ENCODE measurements at places on chromosomes 6 and 20.

GRCh38 chr6:16419636-16420336 is 181.4 kb downstream of the GMPR start:
- no peak for DNase-seq

- no peak for DNase-seq
These were observed 10.8 kb downstream of the ACTR5 start for GRCh38 chr20:38759106-38759505.

GRCh38 chr6:136113736-136114173 is 136.4 kb downstream of the MTFR2 start:
- peak; percentile 12 for DNase-seq

- no peak for DNase-seq
These were observed 36.7 kb upstream of the PCSK2 start for GRCh38 chr20:17189976-17190695.

- no peak for DNase-seq
These were observed at the start of gene DEFB132 for GRCh38 chr20:257419-257818. DEFB132 (plus strand) TSS chr20:257724; CDS start chr20:257779, 55 bp downstream.

DNA sequence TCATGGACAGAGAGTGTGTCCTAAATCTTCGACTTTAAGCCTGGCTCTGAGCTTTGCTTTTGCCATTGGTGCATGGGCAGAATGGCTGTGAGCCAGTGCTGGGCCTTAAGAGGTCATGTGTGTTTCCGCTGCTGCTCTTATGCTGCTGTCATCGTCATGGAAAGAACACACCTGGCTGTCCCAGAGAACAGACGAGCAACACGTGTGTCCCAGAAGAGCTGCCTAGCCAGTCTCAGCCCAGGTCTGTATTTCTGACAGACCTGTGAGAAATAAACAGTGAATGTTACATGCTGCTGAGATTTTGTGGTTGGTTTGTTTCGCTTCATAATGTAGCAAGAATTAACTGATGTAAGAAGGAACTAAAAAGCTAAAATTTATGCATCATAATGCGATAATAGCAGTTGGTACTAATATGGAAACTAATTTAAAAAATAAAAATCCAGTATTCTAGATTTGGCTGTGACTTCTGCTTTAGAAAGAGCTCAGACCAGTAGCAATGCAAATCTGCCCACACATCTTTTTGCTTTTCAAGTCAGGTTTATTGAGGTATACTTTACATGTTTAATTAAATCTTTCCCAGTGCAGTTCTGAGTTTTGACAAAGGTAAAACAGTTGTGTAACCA is 11.5 kb upstream of the SCP2D1 start:
- no peak for DNase-seq

GRCh38 chr6:144007478-144008119 is 460 bp downstream of the PLAGL1 start:
- no peak for DNase-seq

DNA sequence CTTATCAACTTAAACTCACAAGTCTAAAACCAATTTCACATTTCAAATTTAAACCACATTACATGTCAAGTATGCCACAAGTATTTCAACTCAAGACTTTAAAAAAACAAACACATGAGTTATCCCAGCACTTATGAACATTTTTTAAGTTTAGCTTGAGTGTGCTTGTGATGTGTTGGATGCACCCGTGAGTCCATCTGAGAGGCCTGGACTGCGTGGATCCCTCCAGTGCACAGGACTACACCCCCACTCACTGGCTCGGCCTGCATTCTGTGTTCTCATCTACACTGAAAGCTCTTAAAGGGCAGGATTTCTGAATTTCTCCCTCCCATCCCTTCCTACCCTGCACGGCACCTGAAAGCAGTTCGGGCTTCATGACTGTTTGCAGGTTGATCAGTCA is 128.8 kb upstream of the CD93 start:
- peak; percentile 32 for DNase-seq

GRCh38 chr20:31440012-31440659 is at the start of gene DEFB123:
DEFB123 (plus strand) TSS chr20:31440632; CDS start chr20:31440699, 67 bp downstream.
- no peak for DNase-seq

DNA sequence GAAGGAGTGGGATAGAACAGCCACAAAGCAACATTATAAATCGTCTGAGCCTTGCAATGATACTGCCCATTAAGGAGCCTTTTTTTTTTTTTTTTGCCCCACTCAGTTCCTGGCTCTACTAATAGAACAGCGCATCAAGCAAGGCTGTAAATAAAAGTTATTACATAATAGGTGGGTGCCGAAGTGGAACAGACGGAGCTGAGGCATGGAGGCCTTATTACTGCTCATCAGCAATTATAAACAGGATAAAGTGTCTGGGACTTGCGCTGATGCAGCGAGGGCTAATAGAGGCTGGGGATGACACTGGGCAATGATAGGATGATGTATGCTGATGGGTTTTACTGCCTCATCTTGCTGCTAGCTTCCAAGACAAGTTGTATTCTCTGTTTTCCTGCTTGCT is 272.1 kb downstream of the ZFAND3 start:
- no peak for DNase-seq

GRCh38 chr20:32442630-32443373 is 84.7 kb downstream of the ASXL1 start:
- no peak for DNase-seq

GRCh38 chr6:6758915-6759654 is 170.6 kb downstream of the LY86 start:
- peak; percentile 50 for DNase-seq

GRCh38 chr6:53728570-53729194 is 63.1 kb upstream of the KLHL31 start:
- DNase-seq = peak; percentile 52

DNA sequence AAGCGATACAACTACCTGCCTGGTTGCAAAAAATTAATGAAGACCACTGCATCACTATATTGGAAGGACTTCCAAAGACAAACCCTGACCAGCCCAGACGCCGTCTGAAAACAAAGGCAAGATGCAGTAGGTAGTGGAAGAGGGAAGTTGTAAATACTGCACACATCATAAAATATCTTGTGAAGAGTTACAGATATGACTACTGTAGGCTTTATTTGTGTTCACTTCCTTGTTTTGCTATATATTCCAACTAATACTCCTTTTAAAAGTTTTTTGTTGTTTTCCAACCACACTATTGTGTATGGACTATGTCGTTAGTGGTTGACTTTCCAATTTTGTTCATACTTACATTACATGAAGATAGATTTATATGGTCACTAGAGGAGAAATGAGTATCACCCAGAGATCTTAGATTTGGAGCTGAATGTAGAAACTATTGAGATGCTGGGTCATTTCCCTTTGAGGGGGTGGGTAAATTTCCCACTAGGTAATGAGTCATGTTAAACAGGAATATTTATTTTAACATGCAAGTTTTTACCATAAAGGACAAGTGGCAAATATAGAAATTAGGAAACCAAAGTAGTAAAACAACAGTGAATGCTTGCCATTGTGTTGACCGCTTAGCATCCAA is 16.6 kb upstream of the TXLNB start:
- no peak for DNase-seq

GRCh38 chr6:145734486-145735355 is 599 bp downstream of the EPM2A start:
- DNase-seq = peak; percentile 76

- no peak for DNase-seq
These were observed 499.9 kb downstream of the TFAP2A start for GRCh38 chr6:9914951-9915350.

GRCh38 chr6:130159956-130160355 is 62.8 kb downstream of the SAMD3 start:
- DNase-seq = no peak

- DNase-seq = no peak
These were observed 2.7 kb upstream of the WFDC11 start for GRCh38 chr20:45672765-45673164.

GRCh38 chr6:140318408-140318807 is 944.0 kb upstream of the CITED2 start:
- no peak for DNase-seq

- DNase-seq = no peak
These were observed at the start of gene CST7 for GRCh38 chr20:24948939-24949679. CST7 (plus strand) TSS chr20:24949269; CDS start chr20:24949506, 237 bp downstream.

GRCh38 chr6:134452906-134453305 is 135.0 kb upstream of the SGK1 start:
- DNase-seq = no peak

GRCh38 chr6:16270178-16270794 is 31.9 kb downstream of the GMPR start:
- no peak for DNase-seq

- DNase-seq = no peak
These were observed 26.1 kb downstream of the PTPN1 start for GRCh38 chr20:50536333-50536732.

GRCh38 chr20:31781945-31782344 is 37.2 kb upstream of the MYLK2 start:
- no peak for DNase-seq

DNA sequence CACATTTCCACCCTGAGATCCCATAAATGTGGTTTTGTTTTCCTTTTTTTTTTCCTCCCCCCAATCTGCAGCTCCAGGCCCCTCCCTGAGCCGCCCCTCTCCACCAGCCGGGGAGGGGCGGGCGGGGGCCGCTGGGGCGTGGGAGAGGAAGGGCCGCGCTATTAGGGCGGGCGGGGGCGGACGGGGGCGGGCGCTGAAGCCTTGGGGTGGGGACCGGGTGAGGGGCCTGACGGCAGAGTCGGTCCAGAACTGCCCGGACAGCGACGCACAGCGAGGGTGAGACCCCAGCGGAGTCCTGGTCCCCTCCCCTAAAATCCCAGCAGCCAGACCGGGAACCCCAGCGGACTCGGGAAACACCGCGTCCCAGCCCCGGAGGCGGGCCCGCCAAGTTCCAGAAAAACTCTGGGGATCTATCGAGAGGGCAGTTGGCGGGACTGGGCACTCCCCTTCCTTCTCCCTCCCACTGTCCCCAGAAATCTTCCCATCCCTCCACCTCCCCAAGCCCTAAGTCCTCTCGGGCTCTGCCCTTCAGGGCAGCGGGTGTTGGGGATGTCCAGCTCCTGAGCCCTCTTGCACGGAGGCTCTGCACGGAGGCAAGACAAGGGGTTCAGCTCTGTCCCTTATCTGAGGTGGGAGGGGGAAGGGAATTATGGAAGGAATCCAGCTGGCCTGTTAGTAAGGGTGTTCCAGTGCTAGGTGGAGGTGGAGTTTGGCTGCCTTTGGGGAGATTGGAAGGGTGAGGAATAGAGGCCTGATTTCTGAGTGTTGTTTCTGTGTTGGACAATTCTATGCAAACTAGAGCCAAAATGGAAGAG is at the start of gene PRICKLE4:
Gene PRICKLE4 (plus strand): TSS at position 232 of the 815 bp plus-strand sequence. CDS start 2,692 bp downstream, outside the sequence.
- peak; percentile 50 for DNase-seq

DNA sequence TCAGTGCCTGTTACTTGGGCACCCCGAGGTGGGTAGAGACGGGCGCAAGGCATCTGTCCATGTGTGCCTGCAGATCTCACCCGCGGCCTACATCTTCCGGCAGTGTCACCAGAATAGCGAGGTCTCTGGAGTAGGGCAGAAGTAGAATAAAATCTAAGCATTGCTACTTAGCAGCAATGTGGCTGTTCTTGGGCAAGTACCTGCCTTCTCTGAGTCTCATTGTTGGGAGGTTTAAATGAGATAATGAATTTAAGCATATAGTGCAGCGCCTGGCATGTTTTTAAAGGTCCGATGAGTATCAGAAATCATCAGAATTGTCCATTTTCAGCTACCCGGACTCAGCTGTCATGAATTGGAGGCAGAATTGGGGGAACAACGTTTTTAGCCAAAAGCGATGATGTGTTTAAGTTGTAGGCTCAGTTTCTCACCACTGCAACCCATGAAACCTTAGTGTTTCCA is 800 bp downstream of the ABCC10 start:
- no peak for DNase-seq

DNA sequence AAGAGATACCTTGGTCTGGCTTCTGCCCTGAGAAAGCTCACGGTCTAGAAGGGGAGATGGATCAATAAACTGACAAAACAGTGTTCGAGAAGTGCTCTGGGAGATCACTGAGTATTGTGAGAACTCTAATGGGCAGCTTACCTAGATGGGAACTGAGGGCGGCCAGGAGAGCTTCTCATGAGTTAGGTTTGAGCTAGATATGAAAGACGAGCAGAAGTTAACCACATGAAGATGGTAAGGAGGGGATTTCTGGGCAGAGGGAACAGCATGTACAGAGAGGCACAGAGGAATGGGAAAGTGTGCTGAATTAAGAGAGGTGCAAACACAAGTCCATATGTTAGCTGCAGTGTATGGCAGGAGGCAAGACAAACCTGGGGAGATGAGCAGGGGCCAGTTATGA is 11.9 kb downstream of the ZFAND3 start:
- DNase-seq = no peak

- DNase-seq = no peak
These were observed 350.6 kb upstream of the PLCB4 start for GRCh38 chr20:8718279-8718678.

- no peak for DNase-seq
These were observed 71.6 kb upstream of the DST start for GRCh38 chr6:56714273-56714672.

DNA sequence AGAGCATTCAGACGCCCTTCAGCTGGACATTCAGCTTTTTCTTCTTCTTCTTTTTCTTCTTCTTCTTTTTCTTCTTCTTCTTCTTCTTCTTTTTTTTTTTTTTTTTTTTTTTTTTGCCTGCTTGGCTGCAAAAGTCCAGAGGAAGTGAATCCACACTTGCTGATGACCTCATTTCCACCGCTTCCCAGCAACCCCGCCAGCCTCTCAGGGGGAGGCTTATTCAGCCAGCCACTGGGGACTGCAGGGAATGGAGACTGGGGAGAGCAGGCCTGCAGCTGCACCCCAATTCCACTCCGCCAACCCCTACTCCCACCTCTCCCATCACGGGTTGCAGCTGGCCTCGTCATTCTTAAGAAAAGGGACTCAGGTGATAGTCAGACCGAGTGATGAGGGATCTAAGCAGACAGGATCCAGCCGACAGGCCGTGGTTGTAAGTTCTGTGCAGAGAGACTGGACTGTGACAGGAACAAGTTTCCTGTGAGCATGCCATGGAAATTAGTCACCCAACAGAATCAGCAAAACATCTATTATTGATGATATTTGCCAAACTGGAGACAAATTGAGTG is 59.0 kb upstream of the QKI start:
- DNase-seq = peak; percentile 73

GRCh38 chr20:15889514-15890256 is 683.6 kb downstream of the KIF16B start:
- DNase-seq = no peak

- peak; percentile 43 for DNase-seq
These were observed 159.8 kb downstream of the ZFP64 start for GRCh38 chr20:52031563-52032303.

DNA sequence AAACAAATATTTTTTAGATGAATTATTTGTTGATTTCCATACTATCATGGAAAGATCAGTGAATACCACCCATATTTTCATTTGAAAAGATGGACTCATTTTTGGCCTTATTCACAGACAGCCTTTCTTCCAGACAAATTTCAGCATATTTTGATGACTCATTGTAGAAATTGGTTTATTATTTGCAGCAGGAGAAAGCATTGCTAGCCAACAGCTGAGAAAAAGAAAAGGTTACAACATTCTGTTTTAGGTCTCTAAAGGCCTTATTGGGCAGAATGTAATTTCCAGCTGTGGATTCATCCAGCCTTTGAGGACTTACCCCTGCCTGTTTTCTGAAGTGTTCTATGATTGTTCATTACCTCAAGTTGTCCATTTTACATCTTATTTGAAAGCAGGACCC is 201.9 kb downstream of the PLCB4 start:
- peak; percentile 24 for DNase-seq

All from hepatic stellate cell (primary cell).